ENCODE measurements at places on chromosomes 4 and X.

GRCh38 chr4:7569810-7570783, 135.4 kb upstream of the PSAPL1 start:
- no peak for DNase-seq

DNA sequence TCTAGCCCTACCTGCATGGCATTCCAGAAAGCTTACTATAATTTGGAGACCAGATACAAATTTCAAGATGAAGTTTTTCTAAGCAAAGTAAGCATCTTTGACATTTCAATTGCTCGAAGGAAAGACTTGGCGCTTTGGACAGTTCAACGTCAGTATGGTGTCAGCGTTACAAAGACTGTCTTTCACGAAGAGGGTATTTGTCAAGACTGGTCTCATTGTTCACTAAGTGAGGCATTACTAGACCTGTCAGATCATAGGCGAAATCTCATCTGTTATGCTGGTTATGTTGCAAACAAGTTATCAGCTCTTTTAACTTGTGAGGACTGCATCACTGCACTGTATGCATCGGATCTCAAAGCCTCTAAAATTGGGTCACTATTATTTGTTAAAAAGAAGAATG, 17.6 kb downstream of the THAP9 start:
- DNase-seq, result no peak

- DNase-seq, result no peak
Measured at GRCh38 chr4:81146466-81146865, 68.6 kb downstream of the PRKG2 start.

GRCh38 chrX:50002067-50002714, 79.8 kb downstream of the CLCN5 start:
- DNase-seq, result no peak

DNA sequence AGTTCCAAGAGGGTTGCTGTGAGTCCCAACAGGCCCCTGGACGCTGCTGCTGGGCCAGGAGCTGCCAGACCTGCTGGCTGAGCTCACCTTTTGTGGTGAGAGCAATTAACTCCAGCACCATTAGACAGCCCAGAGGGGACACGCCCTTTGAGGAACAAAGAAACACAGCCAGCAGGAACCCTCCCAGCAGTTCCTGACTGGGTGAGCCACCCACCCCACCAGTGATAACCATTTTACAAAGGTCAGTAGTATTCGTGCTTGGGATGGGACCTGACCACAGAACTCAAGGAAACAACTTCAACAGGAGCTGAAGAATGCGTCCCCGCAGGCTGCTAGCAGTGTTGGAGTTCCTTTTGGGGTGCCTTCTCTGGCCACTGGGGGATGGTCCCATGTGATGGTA, 38.8 kb upstream of the AFAP1 start:
- no peak for DNase-seq

DNA sequence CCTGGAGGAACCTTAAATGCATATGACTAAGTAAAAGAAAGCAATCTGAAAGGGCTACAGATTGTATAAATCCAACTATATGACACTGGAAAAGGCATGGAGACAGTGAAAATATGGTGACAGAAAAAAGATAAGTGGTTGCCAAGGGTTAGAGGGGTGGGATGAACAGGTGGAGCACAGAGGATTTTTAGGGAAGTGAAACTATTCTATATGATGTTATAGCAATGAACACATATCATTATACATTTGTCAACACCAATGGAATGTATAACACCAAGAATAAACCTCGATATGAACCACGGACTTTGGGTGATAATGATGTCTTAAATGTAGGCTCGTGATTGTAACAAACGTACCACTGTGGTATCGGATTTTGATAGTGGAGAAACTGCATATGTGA, 40.7 kb downstream of the NPY5R start:
- DNase-seq, result no peak
